ENCODE measurements at places on chromosomes 12 and 14. TPM values are rescaled to one million over a fixed set of nuclear protein-coding genes. Genes with fewer than 3 reads are reported as not detected.

The UBE2N gene
- total RNA-seq, result 51.1 TPM

The EPYC gene
- not detected for total RNA-seq

The SLCO1B3 gene
- total RNA-seq, result not detected

The ADCY6 gene
- total RNA-seq, result 35.5 TPM

The KHNYN gene
- 46.5 TPM for total RNA-seq

The RDH12 gene
- not detected for total RNA-seq

The KRT3 gene
- not detected for total RNA-seq

The AMN gene
- not detected for total RNA-seq

The SERPINA1 gene
- 2.3 TPM for total RNA-seq

The KCNC2 gene
- total RNA-seq, result not detected

The MAPK1IP1L gene
- total RNA-seq, result 55.6 TPM

Measured in esophagus muscularis mucosa (tissue), 4 donors.